Stimulated activated CD8-positive, alpha-beta memory T cell treated with anti-CD3 and anti-CD28 coated beads, Interleukin-7, amount 100 ng/mL, for 24 hours (primary cell): ENCODE measurements at places on chromosomes 12 and 14.

GRCh38 chr14:92430686-92431085 lies 82.9 kb upstream of the RIN3 start:
- no peak for DNase-seq

DNA sequence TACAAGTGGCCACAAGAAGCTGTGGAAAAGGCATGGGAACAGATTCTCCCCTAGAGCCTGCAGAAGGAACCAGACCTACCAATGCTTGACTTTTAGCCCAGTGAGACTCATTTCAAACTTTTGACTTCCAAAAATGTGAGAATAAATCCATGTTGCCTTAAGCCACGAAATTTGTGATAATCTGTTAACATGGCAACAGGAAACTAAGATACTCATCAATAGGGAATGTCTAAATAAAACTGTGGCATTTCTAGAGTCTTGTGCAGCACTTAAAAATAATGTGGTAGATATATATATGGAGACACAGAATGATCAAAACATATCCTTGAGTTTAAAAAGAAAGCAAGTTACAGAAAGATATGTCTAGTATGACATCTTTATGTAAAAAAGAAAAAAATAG lies 12.0 kb downstream of the HECTD4 start:
- DNase-seq: no peak

- no peak for DNase-seq
Observed at GRCh38 chr12:66587912-66588311, 91.0 kb downstream of the GRIP1 start.

GRCh38 chr14:68820999-68821683 lies 28.3 kb upstream of the ZFP36L1 start:
- no peak for DNase-seq

- DNase-seq: no peak
Observed at GRCh38 chr14:90381999-90382451, 14.8 kb upstream of the CALM1 start.

DNA sequence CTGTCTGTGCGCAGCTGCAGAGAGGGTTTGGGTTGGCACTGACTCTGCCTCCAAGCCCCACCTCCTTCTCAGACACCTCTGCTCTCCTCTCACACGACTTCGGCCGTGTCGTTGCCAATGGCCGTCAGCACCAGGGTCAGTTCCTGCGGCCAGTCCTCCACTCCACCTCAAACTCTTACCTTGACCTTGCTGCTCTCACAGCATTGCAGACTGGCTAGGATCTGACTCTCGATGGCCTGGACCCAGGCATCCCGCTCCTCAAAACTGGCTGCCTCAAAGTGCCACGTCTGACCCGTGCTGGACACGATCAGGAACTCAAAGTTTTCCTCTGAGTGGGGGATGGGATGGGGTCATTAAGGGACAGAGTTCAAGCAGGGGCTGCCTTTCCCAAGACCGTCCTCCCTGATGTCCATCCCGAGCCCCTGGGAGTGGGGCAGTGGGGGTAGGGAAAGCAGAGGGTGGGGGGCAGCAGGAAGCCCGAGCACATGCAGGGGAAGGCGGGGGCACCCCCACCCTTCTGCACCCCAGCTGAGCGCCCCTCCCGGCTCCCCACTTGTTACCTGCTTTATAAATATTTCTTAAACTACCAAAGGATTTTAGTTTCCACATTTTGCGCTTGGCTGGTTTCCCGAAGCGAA lies 10.7 kb downstream of the AGAP2 start:
- DNase-seq: no peak

DNA sequence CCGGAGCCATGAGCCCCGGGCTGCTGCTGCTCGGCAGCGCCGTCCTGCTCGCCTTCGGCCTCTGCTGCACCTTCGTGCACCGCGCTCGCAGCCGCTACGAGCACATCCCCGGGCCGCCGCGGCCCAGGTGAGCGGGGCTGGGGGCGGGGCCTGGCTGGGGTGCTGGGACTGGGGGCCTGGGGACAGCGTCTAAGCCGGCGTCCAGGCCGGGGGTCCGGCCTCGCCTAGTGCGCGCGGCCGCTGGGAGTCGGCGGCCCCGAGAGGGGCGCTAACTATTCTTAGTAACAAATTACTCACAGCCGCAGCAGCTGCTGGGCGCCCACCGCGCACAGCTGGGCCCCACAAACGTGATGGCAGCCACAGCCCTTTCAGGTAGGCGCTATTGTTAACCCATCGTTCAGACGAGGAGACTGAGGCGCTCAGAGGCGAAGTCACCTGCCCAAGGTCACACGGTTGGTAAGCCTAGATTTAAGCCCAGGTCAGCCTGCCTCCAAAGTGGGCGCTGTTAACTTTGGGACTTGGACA lies 374 bp downstream of the CYP46A1 start:
- peak; percentile 3 for DNase-seq

DNA sequence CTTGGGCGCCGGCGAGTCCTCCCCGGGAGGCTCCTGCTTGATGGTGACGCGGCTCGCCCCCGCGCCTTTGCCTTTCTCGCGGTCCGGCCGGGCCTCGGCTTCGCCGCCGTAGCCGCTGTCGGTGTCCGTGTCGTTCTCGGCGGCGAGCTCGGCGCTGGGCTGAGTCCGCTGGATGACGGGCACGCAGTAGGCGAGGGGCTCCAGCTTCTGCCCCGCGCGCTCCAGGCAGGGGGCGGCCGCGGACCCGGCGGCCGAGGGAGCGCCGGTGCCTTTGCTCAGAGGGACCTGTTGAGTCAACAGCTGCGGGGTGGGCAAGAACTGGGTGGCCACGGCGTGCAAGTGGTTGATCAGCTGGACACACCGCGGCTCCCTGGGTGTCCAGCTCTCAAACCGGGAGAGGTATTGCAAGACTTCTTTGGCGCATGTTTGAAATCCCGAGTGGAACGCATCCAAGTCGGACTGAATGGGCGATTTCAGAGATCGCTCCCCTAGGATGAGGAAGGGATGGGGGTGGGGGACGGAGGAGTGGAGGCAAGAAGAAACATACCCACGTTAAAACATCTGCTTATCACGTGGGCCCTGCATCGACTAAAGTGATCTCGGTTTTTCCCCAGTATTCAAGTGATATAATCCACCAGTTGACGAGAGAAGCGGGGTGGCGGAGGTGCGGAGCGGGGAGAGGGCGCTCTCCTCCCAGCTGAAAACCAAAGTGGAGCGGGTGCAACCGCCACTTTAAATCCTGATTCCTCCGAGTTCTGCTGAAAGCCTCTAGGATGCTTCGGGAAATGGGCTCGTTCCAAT lies 2.0 kb downstream of the BHLHE41 start:
- DNase-seq: no peak

- no peak for DNase-seq
Observed at GRCh38 chr12:27548301-27549199, 24.5 kb downstream of the PPFIBP1 start.

DNA sequence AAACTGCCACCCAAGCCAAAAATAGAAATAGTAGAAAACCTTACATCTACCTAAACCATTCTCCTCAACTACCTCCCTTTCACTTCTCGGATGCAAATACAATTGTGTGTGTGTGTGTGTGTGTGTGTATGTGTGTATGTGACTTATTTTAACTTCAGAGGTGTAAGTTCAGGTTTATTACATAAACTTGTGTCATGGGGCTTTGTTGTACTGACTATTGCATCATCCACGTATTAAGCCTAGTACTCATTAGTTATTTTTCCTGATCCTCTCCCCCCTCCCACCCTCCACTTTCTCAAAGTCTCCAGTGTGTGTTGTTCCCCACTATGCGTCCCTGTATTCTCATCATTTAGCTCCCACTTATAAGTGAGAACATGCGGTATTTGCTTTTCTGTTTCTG lies 592.5 kb upstream of the ATP2B1 start:
- no peak for DNase-seq

DNA sequence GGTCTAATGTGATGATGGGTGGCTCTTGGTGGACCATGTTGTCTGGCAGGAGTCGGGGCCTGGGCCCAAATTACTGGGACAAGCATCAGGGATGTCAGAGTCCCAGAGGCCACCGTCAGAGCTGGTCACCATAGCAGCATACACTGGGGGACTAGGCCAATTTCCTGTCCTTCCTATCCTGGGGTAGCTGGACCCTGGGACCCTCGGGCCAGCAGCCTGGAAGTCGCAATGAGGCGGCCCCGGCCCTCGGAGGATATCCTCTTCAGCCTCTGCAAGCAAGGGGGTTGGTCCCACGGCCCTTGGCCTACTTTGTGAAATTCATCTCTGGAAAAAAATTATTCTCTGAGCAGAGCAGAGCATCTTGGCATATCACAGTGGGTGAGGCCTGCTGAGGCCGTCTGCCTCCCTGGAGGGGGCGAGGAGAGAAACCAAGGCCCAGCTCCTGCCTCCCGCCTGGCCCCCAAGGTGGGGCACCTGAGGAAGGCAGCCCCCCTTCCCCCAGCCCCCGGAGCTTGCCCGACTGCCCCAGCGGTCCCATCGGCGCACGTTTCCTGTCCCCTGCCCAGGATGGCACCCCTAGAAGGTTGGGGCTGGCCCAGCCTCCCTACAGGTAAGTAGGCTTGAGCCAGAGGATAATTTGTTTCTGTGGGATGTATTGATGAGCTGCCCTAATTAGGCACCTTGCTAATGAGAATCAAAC lies 135.0 kb upstream of the MYL2 start:
- DNase-seq: no peak

- no peak for DNase-seq
Observed at GRCh38 chr14:56127156-56127555, 8.9 kb downstream of the PELI2 start.

- DNase-seq: no peak
Observed at GRCh38 chr12:92778525-92778924, 75.7 kb downstream of the PLEKHG7 start.

- DNase-seq: no peak
Observed at GRCh38 chr14:95106971-95107370, 50.4 kb downstream of the DICER1 start.

DNA sequence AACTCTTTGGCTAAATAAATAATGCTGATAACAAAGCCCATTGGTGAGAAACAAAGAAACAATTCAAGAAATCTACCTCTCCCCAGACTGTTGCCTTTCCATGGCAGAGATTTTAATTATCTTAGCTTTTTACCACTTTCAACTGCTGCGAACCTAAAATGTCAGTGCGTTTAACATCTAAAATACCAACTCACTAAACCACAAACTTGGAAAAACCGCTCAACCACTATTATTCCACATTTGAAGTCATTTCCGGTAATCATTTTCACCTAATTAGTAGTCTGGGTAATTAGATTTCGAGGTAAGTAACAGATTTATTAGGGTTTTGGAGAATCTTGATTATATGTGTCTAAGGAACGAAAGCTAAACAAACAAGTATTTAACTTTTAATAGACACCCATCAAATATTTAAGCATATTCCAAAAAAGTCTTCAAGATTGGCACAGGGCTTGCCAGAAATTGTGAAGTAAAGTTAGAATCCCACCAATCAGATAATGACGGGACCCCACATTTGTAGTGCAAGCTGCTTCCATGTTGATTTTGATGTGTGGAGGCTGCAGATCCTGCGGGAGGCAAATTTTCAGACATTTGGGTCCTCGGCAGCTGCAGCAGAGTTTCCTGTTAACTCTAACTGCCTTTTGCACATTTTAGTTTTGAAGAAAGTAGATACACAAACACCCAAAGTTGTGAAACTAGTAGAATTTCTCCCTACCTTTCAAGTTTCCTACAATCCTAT lies 4.1 kb downstream of the OTX2 start:
- DNase-seq: no peak

- no peak for DNase-seq
Observed at GRCh38 chr12:2652011-2652400, 142.8 kb upstream of the FKBP4 start.

GRCh38 chr12:1284611-1285010 lies 293.6 kb downstream of the ERC1 start:
- DNase-seq: no peak

DNA sequence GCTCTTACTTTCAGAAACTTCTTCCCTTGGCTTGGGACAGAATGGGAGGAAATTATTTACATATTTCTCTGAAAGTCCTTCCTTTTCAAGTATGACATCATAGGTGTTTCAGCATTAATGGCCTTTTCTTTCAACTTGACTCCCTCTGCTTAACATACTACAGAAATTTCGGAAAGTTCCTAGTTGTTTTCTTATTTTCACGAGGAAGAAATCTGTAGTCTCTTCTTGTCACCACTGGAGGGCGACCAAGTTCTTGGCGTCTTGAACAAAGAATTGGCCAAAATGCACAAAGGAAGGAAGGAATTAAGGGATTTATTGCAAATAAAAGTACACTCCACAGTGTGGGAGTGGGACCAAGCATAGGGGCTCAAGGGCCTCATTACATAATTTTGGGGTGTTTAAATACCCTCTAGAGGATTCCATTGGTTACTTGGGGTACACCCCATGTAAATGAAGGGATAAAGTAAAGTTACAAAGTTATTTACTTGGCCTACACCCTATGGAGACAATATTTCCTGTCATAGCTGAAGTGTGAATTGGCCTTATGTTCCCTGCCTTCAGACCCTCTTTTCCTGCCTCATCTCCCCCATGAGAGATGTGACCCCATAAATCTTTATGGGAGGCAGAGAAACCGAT lies 70.4 kb downstream of the RPL10L start:
- DNase-seq: no peak

DNA sequence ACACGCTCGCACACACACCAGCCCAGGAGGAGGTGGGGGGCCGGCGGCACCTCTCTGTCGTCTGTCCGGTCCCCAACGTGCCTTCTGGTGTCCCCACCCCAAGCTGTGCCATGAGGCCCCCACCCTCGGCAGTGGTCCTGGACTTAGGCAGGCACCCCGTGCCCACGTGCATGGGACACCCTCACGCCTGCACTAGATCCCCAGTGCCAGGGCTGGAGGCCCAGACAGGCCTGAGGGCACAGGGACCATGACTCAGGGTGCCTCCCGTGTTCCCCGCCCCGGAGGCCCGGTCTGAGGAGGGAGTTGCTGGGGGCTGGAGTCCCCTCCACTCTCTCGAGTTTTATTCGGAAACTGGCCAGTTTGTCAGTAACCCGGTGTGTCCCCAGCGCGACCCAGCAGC lies 38.8 kb downstream of the LRCOL1 start:
- DNase-seq: no peak

DNA sequence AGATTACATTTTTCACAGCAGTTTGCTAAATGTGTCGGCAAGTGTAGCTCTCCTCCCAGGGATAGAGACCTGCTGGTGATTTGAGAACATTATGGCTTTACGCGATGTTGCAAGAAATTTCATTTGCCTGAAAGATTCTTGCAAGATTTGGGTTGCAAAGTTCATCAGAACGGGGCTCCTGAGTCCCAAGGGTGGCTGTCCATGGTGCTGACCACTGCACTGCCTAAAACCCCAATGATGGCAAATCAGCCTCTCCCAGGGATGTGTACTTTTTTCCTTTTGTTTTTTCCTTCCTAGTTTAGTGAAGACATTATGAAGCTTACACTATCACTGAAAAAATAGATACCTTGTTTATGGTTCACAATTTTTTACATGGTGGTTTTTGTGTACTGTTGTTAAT lies 85.4 kb downstream of the WSCD2 start:
- no peak for DNase-seq

- no peak for DNase-seq
Observed at GRCh38 chr12:69042970-69043369, 110.0 kb upstream of the CPM start.

GRCh38 chr12:27505761-27506160 lies 18.2 kb upstream of the PPFIBP1 start:
- no peak for DNase-seq
